ENCODE measurements at places on chromosomes 6 and 20.

GRCh38 chr20:38098952-38099351, 65.4 kb downstream of the RPRD1B start:
- DNase-seq, result no peak

- DNase-seq, result no peak
Observed at GRCh38 chr6:97081010-97081590, 156.6 kb downstream of the KLHL32 start.

DNA sequence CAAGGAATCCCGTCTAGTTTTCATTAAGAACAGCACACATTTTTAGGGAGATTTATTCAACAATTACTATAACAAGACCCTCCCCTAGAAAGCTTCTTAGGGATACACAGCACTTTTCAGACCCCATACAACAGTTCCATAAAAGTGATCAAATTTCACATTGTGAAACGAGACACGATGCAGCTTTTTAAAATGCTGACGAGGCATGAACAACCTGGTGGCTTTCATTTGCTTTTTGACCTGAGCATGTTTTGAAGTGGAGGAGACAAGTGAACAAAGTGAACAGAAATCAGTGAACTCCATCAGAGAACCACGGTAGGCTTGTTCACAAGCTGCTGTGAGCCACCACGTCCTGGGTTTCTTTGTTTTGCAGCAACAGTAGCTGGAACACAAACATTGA, 112.2 kb downstream of the PCSK2 start:
- DNase-seq, result no peak

DNA sequence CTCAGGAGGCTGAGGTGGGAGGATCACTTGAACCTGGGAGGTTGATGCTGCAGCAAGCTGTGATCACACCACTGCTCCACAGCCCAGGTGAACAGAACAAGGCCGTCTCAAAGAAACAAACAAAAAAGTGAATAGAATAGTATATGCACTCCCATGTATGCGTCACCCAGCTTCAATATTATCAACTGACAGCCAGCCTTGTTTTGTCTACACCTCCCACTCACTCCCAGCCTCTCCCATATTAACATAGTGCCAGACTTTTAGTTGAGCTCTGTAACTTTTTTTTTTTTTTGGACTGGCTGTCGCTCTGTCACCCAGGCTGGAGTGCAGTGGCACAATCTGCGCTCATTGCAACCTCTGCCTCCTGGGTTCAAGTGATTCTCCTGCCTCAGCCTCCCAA, 18.1 kb upstream of the ILRUN start:
- no peak for DNase-seq

GRCh38 chr6:31103136-31103535, 9.2 kb downstream of the C6orf15 start:
- no peak for DNase-seq

GRCh38 chr6:15620611-15621010, 42.2 kb downstream of the DTNBP1 start:
- no peak for DNase-seq

- peak; percentile 14 for DNase-seq
Observed at GRCh38 chr6:25022140-25022553, 86.4 kb upstream of the RIPOR2 start.

GRCh38 chr6:149332602-149333265, 15.2 kb downstream of the TAB2 start:
- no peak for DNase-seq

DNA sequence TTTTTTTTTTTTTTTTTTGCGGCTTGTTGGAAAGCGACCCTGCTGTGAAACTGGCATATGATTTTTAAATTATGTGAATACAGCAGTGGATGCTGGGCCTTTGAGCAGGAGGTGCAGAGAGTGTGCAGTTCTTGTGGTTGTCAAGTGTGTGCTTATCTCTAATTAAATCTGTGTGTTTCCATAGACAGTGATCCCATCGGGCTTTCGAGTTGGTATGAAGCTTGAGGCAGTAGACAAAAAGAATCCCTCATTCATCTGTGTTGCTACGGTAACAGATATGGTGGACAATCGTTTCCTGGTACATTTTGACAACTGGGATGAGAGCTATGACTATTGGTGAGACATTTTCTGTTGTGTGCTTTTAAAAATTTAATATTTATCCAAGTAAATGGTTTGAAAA, 52.4 kb downstream of the L3MBTL3 start:
- DNase-seq, result no peak

DNA sequence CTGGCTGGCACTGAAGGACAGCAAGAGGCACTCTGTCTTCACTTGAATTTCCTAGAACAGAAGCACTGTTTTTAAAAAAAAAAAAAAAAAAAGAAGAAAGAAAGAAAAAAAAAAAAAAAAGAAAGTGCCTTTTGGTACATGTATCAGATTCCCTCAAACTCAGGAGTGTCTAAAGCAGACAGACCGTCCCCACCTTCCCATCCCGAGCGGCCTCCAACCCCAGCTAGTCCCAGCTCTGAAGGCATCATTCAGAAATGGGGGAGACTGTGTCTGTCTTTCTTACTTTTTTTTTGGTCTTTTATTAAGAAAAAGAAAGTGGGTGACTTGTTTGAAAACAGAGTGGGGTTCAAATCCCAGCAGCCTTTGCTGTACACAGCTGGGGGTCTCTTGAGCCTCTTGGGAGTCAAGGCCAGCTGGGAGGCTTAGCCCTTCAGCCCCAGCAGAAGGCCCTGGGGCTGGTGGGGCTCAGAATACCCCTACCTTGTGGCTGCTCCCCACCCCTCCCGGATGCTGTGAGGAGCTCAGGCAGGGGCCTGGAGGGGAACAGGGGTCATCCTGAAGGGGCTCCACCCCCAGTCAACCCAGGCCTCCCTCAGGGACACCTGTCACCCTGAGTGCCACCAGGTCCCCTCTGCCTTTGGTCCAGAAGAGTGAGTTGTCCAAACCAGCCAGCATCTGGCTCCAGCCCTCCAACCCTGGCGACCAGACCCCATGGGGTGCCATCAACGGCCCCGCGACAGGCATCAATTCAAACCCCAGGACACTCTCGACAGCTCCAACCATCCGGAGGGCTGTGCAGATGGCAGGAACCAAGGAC, 128.3 kb downstream of the TAF4 start:
- DNase-seq, result no peak

GRCh38 chr6:134675110-134676054, 274.5 kb downstream of the ALDH8A1 start:
- no peak for DNase-seq
